ENCODE measurements at places on chromosomes 4 and X.

DNA sequence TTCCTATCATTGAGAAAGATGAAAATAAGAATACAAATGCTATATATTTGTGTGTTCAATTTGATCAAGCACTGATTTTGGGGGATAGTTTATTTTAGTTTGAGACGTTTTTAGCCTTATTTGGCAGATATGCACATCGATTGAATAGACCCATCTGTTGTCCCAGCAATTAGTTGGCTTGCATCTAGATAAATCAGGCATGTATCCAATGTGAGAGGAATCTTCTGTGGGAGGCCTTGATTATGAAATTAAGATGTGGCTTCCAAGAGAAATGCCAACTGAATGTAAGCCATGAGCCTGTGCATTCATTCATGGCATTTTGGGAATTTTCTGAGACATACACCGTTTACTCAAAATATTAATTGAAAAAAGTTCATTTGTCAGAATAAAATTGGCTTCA, 623.1 kb downstream of the TECRL start:
- no peak for DNase-seq

DNA sequence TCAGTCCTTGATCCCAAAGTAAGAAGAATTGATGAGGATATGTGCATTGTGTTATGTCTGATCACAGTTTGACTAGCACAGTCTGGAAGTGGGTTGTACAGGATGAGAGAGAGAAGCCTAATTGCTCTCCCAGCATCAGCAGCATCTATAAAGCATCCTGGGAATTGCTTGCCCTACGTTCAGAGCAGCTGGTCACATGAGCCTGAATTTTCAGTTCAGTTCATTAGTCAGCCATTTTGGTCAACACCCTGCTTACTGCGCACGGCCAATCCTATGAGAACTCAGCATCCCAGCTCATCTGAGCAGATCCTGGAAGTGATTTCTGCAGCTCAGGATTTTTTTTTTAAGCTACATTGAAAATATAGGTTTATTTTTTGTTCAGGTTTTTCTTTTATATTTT, at the start of gene RUFY3:
Gene RUFY3, plus strand, starts transcription at position 218 of the 400 bp plus-strand sequence. CDS start 610 bp downstream, outside the sequence.
- DNase-seq, result no peak

GRCh38 chrX:153884590-153884989, 1.4 kb downstream of the L1CAM start:
- no peak for DNase-seq

- DNase-seq, result no peak
Measured at GRCh38 chrX:145821291-145821897, 3.8 kb downstream of the SLITRK2 start.
